ENCODE measurements at places on chromosomes 6 and 20.

DNA sequence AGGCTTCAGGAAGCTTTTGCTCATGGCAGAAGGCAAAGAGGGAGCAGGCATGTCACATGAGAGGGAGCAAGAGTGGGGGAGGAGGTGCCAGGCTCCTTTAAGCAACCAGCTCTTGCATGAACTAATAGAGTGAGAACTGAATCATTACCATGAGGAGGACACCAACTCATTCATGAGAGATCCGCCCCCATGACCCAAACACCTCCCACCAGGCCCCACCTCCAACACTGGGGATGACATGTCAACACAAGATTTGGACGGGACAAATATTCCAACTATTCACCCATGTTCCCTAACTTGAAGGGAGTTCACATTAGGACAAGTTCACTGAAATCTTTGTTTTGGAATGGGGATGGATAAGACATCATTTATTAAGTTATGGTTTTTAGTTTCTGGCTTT is 155.2 kb upstream of the ESR1 start:
- DNase-seq, result no peak

DNA sequence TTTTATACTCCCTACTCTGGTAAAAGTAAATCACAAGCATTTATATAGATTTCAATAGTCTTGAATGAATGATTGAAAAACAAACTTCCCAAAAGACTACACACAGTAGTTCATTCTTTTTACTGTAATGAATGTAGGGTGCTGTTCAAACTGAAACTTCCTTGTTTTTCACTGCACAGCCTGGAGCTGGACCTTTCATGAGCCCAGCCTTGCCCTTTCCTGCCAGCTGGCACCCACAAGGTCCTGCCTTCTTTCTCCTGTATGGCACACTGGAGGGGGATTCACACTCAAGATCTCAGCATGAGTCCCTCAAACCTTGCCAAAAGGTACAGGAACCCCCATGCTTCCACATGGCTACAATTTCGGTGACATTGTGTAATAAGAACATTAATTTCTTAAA is 50.9 kb downstream of the COL12A1 start:
- no peak for DNase-seq

DNA sequence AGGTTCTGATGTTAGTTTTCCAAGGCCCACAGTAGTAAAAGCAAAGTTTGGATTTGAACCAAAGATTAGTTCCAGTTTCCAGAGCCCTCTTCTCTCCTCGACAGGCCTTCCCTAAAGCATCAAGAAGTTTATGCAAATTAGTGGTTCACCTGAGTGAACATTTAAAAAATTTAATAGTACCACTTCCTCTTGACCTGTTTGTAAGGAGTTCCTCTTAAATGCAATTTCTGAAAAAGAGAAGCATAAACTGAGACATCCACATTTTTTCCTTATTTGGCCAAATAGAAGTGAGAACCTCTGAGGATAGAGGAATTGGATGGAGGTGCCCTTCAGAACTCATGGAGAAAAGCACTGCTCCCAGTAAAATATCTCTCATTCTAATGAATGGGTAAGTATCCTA is 1.2 kb upstream of the DSE start:
- DNase-seq, result no peak

DNA sequence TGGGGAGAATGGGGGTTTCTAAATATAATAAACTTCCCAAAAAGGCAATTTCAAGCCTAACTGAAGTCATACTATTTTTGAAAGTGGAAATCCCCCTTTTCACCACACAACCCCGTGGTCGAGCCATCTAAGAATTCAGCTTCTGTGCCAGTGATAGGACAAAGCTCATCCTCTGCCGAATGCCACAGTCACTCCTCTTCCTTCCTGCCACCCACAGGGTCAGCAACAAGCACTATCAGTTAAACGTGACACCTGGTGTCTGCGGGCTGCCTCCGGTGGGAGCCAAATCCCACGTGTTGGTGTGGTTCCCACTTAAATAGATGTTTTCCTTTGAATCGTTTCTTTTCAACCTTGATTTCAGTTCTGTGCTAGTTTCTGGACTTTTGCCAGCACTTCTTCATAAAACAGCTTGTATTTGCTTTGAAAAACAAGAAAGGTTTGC is 60.7 kb downstream of the TNFAIP3 start:
- DNase-seq, result peak; percentile 64

DNA sequence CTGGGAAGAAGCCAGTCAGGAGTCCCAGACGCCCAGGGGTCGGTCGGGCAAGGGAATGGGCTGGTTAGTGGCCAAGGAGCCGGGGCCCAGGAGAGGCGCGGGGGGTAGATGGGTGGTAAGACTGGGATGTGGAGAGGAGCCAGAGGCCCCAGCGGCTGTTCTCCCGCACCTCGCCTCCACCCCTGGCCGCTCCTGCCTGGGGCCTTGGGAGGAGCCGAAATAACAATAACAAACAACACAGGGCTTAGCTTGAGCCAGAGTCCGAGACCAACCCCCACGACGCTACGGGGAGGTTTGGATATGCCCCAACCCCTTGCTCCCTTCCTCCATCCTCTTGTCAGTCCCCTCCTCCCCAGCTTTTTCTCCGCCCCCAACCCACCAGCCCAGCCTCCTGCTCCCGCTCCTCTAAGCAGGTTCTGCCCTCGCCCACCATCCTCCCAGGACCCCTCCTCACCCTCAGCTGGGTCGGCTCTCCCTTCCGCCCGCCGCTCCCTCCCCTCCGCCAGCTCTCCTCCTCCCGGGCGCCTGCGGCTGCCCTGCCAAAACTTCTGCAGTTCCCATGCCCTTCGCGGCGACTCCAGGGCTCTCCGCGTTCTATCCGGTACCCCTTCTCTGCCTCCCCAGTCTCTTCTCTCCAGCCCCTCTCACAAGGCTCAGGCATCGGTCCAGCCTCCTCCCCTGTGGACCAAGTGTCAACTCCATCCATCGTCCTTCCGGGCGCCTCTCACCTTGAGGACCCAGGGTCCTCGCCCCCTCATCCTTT is 1.1 kb downstream of the RNF39 start:
- no peak for DNase-seq

GRCh38 chr6:88666901-88667300 is 296.5 kb downstream of the RNGTT start:
- DNase-seq, result no peak

GRCh38 chr20:3106658-3107463 is 22.3 kb upstream of the AVP start:
- DNase-seq, result no peak

DNA sequence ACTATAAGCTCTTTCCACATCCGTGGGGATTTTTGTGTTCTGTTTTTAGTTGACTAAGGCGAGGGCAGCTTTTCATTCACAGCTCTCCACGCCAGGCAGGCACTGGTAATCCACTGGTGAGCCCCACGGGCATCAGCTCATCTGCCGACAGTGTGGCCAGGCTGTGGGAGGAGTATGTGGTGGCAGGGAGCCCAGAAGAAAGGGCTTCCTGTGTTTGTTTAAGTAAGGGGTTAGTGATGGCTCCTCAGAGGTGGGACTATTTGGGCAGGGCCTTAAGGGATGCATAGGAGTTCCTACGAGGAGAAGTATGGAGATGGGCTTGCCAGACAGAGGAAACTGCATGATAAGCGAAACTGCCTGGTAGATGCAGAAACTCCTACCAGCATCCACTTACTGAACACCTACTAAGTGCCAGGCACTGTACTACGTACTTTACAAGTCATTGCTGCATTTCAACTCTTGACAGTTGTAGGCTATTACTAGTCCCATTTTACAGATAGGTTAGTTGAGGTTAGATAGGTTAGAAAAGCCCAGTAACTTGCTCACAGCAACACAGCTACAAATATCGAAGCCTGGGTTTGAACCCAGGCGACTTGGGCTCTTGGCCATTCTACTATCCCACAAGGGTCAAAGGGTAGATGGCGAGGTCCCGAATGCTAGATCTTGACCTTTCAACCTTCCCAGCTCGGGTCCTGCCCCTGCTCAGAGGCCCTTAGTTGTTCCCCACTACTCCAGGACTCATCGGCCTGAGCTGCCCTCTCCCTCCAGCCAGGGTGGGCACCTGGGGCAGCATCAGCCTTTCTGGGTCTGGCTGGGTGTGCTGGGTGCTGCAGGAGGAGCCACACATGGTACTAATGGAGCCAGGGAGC is 55.1 kb downstream of the CEBPB start:
- DNase-seq, result no peak

Data from stimulated activated CD4-positive, alpha-beta T cell treated with anti-CD3 and anti-CD28 coated beads, Interleukin-4, amount 100 ng/mL, for 4 hours (primary cell).